Stimulated activated CD4-positive, alpha-beta T cell treated with anti-CD3 and anti-CD28 coated beads, Interleukin-1b, Interleukin-23, amount 100 ng/mL, for 1 hour (primary cell): ENCODE measurements at places on chromosomes 6 and 20.

DNA sequence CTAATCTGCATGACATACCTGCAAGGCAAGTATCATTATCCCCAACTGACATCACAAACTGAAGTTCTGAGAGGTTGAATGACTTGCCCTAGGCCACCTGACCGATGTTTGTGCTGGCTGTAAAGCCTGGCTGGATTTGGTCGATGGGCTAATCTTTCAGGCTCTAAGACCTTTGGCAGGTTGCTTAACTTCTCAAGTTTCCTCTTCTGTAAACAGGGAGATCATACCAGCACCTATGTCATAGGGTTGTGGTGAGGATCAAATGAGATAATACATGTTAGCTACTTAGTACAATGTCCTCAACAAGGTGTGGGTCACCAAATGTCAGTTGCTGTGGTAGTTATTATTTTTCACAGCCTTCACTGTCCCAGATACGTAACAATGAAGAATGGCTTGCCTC lies 14.2 kb downstream of the ANKRD66 start:
- DNase-seq = no peak

DNA sequence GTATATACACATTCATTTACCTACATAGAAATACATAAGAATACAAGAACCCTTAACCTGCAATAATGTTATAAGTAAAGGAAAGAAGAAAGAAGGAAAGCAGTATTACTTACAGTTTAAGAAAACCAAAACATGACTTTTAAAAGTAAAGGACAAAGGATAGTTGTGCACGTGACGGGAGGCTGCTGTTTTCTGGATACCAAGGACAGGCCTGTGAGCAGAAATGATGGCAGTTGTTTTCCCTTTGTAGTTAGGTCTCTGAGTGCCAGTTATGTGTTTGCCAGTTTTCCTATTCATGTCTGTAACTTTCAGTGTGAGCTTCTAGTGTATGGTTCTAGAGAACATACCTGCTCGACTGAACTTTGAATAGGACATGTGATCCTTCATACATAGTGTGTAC lies 54.8 kb downstream of the FAM120B start:
- DNase-seq = no peak

- DNase-seq = no peak
Observed at GRCh38 chr6:80637312-80637711, 530.8 kb downstream of the BCKDHB start.

DNA sequence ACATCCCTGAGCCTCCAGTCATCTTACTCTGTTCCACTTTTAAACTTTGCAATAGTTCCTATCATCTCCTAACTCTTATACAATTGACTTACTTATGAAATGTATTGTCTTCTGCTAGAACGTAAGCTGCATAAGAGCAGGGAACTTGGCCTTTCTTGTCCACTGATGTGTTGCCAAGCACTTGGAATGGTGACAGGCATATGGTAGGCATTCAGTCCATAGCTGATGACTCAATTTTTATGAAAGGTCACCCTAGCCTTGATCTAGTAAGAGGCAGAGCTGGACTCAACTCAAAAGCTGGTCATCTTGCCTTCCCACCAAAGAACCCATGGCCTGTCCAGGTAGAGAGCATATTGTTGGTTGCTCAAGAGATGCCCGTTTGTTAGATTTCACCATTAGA lies 82.4 kb upstream of the FAM184A start:
- no peak for DNase-seq

GRCh38 chr20:45322952-45323383 lies 14.9 kb upstream of the MATN4 start:
- DNase-seq = no peak

GRCh38 chr6:104642871-104643270 lies 216.8 kb downstream of the HACE1 start:
- DNase-seq = no peak

DNA sequence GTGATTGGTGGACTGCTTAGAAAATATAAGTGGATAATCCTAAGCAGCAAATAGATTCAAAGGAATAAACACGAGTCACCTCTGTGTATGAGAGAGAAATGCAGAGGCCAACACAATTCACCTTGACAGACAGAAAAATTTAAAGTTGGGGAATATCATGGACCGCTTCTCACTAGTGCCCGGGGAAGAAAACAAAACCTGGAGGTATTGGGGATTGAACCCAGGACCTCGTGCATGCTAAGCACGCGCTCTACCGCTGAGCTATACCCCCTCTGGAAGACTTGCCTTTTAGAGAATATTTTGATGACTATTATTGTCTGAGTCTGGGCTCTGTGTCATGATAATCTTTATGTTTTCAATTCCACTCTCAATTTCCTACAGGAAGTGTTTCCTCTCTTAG lies 111.9 kb downstream of the TRIM27 start:
- DNase-seq = no peak

GRCh38 chr6:154555073-154555677 lies 44.7 kb upstream of the CNKSR3 start:
- DNase-seq = no peak

DNA sequence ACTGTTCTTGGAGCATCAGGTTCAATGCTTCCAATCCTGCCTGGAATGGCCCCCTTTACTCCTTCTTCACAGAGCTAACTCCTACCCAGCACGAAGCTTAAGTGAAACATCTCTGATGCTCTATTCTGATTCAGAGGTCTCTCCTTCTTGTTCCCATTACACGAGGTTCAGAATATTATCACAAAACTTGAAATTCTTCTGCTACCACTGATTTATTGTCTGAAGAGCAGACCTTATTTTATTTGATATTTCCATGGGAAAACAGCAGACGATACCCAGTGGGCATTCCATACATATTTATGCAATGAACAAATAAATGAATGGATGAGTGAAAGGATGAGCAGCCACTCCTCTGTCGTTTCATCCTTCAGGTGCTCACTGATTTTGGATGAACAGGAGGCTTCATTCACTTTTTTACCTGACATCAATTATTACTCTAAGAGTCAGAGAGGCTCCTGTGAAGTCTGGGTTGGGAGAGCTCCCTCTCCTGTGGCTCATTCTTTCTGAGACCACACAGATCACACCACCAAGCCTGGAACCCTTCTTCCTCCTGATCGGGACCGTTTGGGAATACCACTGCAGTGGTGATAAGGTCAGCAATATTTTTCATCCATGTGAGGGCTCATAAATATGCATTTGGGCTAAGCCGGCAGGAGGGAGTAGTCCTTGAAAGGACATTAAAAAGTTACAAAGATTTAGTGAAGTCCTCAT lies 25.8 kb downstream of the SMLR1 start:
- no peak for DNase-seq

- DNase-seq = no peak
Observed at GRCh38 chr20:3612795-3613572, 50.2 kb downstream of the GFRA4 start.

- no peak for DNase-seq
Observed at GRCh38 chr6:109867970-109868358, 110.1 kb upstream of the GPR6 start.

DNA sequence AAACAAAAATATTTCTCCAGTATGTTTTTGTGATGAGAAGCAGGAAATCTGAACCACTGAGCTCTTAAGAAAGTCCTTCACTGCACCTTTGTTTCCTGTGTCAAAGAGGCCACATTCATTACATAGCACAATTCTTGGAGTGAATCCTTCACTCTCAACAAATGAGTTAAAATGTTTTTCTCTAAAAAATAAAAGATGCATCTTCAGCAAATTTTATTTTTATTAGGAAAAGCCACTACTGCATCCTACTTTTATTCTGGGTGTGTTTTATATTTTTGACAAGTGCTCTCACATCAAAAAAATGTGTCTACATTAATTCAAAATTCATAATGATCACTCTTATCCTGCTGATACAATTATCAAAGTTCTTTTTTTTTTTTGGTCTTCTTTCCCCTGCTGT lies 76.3 kb downstream of the PLCB4 start:
- no peak for DNase-seq

GRCh38 chr6:1702580-1703051 lies 92.9 kb downstream of the FOXC1 start:
- DNase-seq = no peak

DNA sequence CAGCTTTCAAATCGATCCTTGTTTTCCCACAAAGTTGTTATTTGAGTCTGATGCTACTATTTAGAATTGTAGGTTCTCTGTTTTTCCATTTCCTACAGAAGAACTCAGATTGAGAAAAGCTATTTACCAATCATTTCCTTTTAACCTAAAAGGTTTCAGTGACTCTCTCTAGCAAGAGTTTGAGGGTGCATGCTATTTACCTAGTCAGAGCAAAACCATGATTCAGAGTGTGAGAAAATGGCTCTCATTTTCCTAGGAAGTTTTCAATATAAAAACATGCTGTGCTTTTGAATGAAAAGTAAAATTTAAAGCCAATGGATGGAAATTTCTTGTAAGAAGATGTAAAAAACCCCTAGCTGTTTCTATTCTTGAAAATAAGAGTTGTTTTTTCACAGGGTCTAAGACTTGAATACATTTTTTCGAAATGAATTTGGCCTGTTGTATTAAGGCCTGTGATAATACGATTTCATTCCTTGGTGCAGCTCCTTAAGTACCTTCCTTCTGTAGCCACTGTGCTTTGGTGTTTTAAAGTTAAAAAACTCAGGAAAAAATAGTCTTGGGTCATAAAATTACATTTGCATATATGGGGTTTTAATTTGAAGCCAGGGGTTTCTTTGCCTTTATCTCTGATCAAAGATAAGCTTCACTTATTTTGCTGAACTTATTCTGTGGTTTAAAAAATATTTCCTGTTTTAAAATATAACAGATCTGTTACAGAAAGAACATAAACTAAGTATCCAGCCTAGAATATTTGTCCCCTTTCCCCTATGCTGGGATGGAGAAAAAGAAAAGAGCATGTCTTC lies 18.0 kb upstream of the RSPH3 start:
- DNase-seq = no peak

DNA sequence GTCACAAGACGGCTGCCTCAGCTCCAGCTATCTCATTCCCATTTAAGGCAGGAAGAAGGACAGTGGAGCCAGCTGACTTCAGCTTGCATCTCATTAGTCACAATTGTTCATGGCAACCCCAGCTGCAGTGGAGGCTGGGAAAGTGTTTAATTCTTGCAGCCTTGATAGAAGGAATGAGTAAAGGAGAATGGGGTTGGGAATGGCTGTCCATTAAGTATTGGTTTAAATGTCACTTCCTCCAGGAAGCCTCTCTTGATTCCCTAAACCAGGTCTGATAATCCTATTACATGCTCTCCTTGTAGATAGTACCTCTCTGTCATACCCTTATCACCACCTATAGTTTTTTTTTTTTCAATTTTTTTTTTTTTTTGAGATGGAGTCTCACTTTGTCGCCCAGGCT lies 166.4 kb downstream of the TFAP2C start:
- DNase-seq = no peak

DNA sequence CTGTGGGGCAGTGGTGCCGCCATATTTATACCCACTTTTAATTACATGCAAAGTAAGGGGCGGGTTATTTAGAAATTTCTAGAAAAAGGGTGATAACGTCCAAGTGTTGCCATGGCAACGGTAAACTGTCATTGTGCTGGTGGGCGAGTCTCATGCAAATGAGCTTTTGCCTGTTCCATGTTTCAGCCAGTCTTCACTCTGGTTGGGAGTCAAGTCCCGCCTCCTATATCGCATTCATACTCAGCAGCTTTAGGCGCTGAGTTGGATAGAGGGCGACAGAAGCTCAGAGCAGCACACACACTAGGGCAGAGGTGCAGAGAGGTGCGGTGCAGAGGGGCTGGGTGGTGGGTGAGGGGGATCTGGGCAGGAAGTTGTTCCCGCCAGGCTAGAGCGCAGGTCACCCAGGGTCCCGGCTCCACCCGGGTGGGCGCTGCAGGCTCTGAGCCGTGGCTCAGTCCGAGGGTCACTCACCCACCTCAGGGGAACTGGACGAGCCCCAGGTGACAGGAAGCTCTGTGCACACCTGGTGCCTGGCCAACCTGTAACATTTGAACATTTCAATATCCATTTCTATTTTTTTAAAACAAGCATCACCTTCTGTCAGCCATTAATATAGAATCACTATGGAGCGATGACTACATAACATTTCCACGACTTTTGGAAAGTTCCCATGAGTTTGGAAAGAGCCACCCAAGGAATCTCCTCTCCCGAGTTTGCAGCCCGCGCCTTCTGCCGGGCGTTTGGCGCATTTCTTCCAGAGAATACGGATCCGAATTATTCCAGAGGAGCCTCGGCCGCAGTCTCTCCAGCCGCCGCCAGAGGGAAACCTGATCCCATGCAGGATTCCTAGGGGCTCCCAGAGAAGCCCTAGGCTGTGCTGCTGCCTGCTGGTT lies 89.1 kb upstream of the PHACTR3 start:
- no peak for DNase-seq

GRCh38 chr6:159716247-159717096 lies 10.8 kb upstream of the WTAP start:
- DNase-seq = no peak

DNA sequence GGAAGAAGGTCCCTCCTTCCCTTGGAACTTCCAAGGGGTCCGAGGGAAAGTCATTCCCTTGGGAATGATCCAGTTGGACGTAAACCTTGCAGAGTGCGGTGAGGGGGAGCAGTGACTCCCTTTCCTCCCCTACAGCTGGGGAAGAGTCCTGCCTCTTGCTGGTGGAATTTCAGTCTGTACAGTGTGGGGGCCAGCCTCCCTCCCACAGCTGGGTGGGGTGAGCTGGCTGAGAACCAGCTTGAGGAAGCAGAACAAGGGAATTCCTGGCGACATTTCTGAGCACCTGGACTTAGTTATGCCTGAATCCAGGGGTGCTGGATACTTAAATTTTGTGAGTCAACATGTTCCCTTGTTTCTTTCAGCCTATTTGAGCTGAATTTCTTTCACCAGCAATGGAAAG lies 152.0 kb downstream of the ANKRD60 start:
- no peak for DNase-seq

- no peak for DNase-seq
Observed at GRCh38 chr6:109788687-109789086, 97.6 kb downstream of the FIG4 start.

- DNase-seq = no peak
Observed at GRCh38 chr6:41676431-41676830, 38.2 kb downstream of the MDFI start.

DNA sequence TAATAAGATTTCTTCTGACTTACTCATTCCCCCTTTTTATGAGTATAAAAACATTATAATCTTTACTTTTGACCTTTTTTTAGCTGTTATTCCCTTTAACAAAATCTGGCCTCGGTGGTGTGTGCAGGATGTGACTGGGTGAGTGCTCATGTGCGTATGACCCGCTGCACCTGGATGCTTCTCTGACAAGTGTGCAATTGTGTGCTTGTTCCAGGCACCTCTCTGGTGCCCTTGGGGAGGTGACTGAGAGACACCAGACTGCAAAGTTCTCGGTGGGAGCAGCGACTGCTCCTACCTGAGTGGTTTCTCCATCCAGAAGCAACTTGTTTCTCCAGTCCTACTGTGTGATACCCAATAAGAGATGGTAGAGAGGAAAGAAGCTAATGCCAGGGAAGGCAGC lies 65.0 kb downstream of the ISM1 start:
- DNase-seq = no peak

DNA sequence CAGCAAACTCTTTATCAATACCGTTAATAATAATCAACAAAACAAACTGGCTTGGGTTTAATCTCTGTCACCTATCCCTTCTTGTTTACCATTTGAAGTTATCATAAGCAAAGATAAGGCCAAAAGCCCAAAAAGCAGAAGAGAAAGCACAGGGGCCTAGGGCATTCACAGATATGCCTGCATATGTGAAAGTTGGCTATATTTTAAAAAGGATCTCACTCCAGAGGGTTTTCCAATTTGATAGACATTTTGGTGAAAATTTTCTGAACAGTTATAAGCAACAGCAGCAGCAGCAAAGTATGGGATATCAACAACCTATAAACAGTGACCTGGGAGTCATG lies 101.1 kb downstream of the ATXN1 start:
- no peak for DNase-seq

- no peak for DNase-seq
Observed at GRCh38 chr6:72461144-72461543, 160.7 kb upstream of the KCNQ5 start.
